Pericardium fibroblast (primary cell): ENCODE measurements at places on chromosomes 16 and 17. TPM values are rescaled to one million over a fixed set of nuclear protein-coding genes. Genes with fewer than 3 reads are reported as not detected.

ALDH3A2 gene
- 38.4 and 61.7 TPM in 2 replicates for total RNA-seq

ITGAD gene
- not detected in 2 replicates for total RNA-seq

ABCA6 gene
- 39.8 and 61.4 TPM in 2 replicates for total RNA-seq

PTX4 gene
- total RNA-seq: 1.9 TPM in 1 of 2 replicates, not detected in the other

TP53TG3D gene
- total RNA-seq: 0.26 TPM in 1 of 2 replicates, not detected in the other

KCNH4 gene
- not detected in 2 replicates for total RNA-seq

MYH13 gene
- under 0.01 and 0.47 TPM in 2 replicates for total RNA-seq

STH gene
- total RNA-seq: not detected in 2 replicates

WNK4 gene
- 2.0 and 3.9 TPM in 2 replicates for total RNA-seq

SHBG gene
- total RNA-seq: 0.12 and 4.1 TPM in 2 replicates

GJC1 gene
- total RNA-seq: 4.3 and 5.3 TPM in 2 replicates

EVPL gene
- total RNA-seq: not detected in 2 replicates

FOXN1 gene
- total RNA-seq: 0.12 TPM in 1 of 2 replicates, not detected in the other

ATP6V0D1 gene
- total RNA-seq: 70.6 and 134 TPM in 2 replicates

ARL5C gene
- not detected in 2 replicates for total RNA-seq

WSCD1 gene
- total RNA-seq: under 0.01 and 2.8 TPM in 2 replicates

CSH2 gene
- not detected in 2 replicates for total RNA-seq

CCNF gene
- total RNA-seq: 3.9 and 4.7 TPM in 2 replicates

AGRP gene
- total RNA-seq: not detected in 2 replicates

ALDH3A1 gene
- total RNA-seq: not detected in 2 replicates

DOC2A gene
- total RNA-seq: 0.60 TPM in 1 of 2 replicates, not detected in the other

PLA2G10 gene
- total RNA-seq: not detected in 2 replicates

PIK3R6 gene
- not detected in 2 replicates for total RNA-seq

IKZF3 gene
- total RNA-seq: not detected in 2 replicates

JPH3 gene
- total RNA-seq: not detected in 2 replicates

ECI1 gene
- total RNA-seq: 89.5 and 90.8 TPM in 2 replicates

CIBAR2 gene
- not detected in 2 replicates for total RNA-seq

CLEC19A gene
- not detected in 2 replicates for total RNA-seq

EPX gene
- not detected in 2 replicates for total RNA-seq

CTRB2 gene
- total RNA-seq: not detected in 2 replicates

TBC1D3D gene
- total RNA-seq: 0.09 TPM in 1 of 2 replicates, not detected in the other
